NCI-H187 treated with DMSO at 0.1 percent for 48 hours (cell line): ENCODE measurements at places on chromosomes 1 and 21.

DNA sequence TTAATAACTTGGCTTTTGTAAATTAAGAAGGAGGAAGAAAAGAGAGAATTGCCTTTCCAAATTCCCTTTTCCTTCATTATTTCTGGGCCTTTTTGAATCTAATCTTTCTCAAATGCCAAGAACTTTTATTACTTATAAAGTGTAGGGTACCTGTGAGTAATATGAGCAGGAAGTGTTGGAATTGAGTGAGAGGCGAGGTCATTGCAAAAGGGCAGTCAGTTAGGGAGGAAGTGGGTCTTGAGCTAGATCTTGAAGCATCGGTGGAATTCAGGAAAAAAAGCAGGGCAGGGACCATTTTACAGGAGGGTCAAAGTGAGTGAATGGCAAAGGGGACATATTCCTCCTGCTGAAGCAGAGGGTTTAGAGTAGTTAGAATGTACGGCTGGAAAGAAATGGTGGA lies 23.4 kb downstream of the DDI2 start:
- DNase-seq, result no peak

DNA sequence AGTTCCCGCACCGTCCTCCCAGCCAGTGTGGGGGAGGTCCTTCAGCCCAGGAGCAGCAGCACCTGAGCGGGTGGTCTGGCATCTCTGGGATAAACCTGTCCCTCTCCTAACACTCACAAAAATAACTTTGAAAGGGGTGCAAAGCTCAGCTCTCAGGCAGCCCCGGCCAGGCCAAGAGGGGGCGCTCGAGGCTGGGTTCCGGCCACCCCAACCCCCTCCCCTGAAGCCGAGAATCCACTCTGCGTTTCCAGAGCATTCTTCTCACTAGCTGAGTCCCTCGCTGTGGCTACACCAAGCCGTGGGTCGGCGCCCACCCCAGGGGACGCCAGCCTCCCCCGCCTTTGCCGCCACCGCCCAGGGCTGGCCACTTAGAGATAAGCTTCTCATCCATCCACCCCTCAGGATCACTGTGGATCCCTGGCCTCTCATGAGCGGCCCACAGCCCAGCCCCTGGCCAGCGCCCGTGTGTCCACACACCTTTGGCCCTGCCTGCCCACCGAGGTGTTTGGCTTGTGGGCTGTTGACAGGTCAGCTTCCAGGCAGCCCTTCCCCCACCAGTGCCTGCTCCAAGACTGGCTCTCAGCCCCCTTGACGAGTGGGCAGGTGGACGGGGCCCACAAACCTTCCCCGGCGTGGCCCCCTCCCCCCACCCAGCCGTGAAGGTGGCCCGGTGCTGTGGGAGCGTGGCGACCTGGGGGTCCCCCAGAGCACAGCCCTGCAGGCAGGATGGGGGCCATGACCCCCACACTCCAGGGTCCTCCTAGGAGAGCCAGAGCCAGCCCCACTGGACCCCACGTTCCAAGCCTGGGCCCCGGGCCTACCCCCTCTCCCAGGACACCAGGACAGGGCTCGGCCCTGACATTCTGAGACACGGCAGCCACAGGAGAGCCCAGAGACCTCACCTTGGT lies 1.9 kb downstream of the FTCD start:
- DNase-seq, result no peak

GRCh38 chr1:163414778-163415177 lies 93.0 kb downstream of the NUF2 start:
- DNase-seq, result no peak

DNA sequence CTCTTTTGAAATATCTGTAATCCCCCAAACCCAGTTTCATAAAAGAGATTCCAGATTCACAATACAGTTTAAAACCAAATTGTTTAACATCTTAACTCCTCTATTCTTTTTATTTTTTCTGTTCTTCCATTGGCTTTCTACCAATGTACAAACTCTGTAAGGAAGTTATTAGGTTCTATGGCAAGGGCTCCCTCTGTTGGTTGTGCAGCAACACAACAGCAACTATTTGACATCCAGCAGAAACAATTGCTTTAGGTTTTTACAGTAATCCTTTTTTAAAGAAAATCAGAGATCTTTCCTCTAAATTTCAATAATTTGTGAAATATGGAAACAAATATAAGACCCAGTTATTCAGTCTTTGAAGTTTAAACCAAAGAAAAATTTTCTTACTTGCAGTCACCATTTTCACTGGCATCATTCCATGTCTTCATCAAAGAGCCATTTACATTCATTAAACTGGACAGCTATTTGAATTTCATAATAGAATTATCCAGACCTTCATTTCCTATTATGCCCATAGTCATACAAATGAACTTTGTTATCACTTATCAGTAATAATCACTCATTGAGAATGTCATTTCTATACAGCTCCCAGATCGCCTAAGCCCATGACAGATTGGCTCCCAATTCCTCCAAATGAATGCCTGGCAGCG lies 46.5 kb upstream of the RNF11 start:
- DNase-seq, result peak; percentile 51

DNA sequence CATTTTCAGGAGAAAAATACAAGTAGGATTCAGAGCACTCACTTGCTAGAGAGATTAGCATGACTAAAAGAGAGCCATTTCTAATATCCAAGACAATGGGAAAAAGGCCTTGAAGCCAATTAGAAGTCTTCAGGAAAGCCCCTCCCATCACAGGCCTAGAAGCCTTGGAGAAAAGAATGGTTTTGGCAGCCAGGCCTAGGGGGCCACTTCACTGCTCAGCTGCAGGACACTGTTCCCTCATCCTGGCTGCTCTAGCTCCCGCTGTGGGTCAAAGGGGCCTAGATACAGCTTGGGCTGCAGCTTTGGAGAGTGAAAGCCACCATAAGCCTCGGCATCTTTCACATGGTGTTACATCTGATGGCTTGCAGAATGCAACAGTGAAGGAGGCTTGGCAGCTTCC lies 62.8 kb downstream of the RGS4 start:
- no peak for DNase-seq

GRCh38 chr1:169202791-169203665 lies 96.5 kb downstream of the ATP1B1 start:
- no peak for DNase-seq

GRCh38 chr1:160542303-160542945 lies 19.4 kb upstream of the SLAMF6 start:
- no peak for DNase-seq

- DNase-seq, result no peak
Observed at GRCh38 chr1:26278724-26279455, 996 bp upstream of the SH3BGRL3 start.

- DNase-seq, result no peak
Observed at GRCh38 chr1:20589331-20590278, 708 bp downstream of the CDA start.

DNA sequence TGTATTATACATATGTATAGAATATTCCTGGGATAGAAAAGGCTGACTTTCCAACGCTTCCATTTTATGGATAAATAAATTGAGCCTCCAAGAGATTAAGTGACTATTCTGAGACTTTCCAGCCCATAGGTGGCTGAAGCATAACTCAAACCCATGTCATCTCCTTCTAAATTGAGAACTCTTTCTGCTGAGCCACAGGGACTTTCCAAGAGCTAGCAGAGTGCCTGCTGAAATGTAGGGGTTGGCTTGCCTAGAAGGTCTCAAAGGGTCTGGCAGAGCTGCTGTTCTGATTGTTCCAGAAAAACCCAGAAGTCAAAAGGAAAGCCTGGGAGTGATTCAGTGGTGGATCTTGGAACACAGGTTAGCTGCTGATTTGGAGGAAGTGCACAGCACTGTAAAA lies 146.4 kb upstream of the BEND5 start:
- no peak for DNase-seq

- DNase-seq, result no peak
Observed at GRCh38 chr1:81752840-81753239, 47.9 kb upstream of the ADGRL2 start.

DNA sequence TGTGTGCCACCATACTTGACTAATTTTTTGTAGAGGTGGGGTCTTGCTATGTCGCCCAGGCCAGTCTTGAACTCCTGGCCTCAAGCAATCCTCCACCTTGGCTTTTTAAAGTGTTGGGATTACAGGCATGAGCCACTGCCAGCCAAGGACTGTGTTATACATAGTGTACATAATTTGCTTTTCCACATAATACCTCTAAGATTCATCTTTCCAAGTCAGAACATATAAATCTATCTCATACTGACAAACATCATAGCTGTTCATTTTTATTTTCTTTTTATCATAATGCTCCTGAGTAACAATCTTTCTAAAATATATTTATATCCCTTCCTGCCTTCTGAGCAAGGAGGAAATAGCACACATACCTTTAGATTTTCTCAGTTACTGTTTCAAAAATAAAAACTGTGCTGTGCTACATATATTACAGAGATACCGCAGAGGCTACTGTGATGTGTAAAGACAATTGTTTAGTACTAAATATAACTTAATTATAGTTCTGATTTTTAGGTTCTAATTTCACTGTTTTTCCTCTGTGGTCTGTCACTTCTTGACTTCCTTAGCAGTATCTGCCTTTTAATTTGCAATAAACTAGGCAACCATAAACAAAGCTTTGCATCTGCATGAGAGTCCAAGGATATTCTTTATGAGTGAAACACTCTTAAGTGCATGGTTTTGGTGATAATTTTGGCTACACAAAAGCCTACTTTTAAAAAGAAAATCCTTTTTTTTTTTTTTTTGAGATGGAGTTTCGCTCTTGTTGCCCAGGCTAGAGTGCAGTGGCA lies 59.3 kb downstream of the EYA3 start:
- no peak for DNase-seq

- no peak for DNase-seq
Observed at GRCh38 chr1:163672976-163673758, 351.4 kb downstream of the NUF2 start.

DNA sequence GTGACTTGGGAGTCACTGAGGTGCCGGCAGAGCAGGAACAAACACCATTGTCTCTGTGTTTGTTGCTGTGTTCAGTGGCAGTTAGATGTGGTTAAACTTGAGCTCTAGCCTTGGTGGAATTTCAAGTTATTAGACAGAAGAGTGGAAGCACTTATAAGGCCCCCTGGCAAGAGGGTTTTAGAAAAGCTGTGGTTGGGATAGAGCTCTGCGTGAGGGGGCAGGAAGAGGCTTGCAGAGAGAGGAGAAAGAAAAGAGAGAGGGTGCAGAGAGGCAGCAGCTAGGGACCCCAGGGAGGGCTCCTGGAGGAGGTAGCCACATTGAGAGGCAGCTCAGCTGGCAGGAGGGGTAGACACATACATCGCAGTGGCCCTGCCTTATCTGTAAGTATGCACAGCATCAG lies 128.2 kb downstream of the GALNT2 start:
- no peak for DNase-seq

DNA sequence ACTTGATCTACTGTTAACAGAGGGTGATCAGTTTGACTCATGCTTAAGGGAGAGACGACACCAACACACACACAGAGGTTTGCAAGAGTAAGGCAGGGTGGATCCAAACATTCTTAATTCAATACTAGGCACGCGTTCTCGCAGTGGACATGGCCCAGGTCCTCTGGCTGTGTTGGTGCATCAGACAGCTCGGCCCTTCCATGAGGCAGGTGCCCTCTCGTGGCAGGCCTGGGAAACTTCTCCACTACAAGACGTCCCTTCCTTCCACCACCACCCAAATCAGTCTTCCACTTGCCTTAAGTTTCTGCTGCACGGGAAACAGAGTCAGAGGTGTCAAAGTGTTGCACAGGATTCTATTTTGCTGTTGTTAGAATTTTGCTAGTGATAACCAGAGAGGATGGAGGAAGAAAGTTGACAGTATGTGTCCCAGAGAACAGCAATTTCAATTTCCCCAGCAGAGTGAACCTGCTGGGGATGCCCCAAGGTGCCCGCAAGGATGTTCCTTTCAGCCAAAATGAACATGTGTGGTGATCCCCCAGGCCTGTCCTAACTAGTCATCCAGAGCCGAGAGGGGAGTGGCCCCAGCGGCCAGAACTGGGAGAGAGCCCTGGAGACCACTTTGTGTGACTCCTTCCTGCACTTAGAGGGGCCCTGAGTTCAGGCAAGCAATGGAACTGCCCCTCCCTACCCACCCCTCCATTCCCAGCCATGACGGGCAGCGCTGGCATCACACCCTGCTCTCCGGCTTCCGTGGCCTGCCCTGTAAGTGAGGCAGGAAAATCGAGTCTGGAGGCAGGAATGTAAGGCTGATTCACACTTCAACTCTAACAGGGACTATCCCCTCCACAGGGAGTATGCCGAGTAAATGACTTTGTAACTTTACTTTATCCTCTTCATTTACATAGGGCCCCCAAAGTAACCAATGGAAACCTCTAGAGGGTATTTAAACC lies 34.8 kb downstream of the MX1 start:
- no peak for DNase-seq
